ENCODE measurements at places on chromosomes 7 and 10. TPM values are rescaled to one million over a fixed set of nuclear protein-coding genes. Genes with fewer than 3 reads are reported as not detected.

The HSPA12A gene
- total RNA-seq: 1.4 TPM

The COBL gene
- 4.1 TPM for total RNA-seq

The UPK3B gene
- 0.26 TPM for total RNA-seq

The HIP1 gene
- total RNA-seq: 3.2 TPM

The FMC1 gene
- 7.0 TPM for total RNA-seq
